ENCODE measurements at places on chromosomes 16 and 17.

GRCh38 chr16:89444728-89445127 is 45.6 kb downstream of the ANKRD11 start:
- no peak for DNase-seq

GRCh38 chr16:24491731-24492130 is 47.6 kb upstream of the RBBP6 start:
- no peak for DNase-seq

- peak; percentile 73 for DNase-seq
Observed at GRCh38 chr16:67447508-67448076, 16.7 kb downstream of the HSD11B2 start.

DNA sequence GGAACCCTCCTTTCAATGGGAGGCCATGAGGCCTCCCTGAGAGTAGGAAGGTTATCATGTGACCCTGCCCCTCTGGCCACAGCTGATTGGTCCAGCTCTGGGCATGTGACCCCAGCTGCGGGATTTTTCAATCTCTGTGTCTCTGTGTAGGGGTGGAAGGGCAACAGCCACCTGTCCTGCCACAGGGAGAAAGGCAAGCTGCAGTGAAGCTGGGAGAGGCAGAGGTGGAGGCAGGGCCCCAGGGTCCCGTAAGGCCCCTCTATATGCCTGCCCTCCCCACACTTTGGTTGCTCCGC is 10.9 kb downstream of the DNAAF8 start:
- no peak for DNase-seq

DNA sequence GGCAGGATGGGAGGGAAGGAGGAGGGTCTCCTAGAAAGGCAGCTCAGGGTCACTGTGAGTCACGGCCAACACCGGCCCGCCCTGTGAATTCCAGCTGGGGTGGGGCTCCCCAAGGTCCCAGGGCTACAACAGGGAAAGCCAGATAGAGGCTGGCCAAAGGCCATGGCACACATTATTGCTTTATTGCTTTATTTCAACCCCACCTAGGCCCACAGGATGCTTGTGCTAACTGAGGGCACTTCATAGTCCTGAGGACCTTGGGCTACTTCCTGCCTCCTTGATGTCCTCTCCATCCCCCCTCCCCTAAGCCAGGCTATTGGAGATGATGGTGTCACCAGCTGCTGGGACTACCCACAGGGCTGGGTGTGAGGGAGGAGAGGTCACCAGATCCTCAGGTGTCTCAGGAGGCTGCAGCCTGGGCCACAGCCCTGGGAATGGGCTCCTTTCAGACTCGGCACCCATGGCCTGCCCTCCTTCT is 26.1 kb downstream of the LRRC75A start:
- DNase-seq, result no peak
